Hepatocyte (in vitro differentiated cells): ENCODE measurements at places on chromosomes 11 and 22. TPM values are rescaled to one million over a fixed set of nuclear protein-coding genes. Genes with fewer than 3 reads are reported as not detected.
A peak's percentile ranks its signal among the peaks of the same experiment; 100 is the strongest.

- DNase-seq, result no peak
Measured at GRCh38 chr11:130778026-130778425, 138.3 kb downstream of the SNX19 start.

- DNase-seq, result no peak
Measured at GRCh38 chr22:30265823-30266444, 717 bp downstream of the OSM start.

- no peak for DNase-seq
Measured at GRCh38 chr11:14372011-14372410, 13.0 kb upstream of the RRAS2 start.

DNA sequence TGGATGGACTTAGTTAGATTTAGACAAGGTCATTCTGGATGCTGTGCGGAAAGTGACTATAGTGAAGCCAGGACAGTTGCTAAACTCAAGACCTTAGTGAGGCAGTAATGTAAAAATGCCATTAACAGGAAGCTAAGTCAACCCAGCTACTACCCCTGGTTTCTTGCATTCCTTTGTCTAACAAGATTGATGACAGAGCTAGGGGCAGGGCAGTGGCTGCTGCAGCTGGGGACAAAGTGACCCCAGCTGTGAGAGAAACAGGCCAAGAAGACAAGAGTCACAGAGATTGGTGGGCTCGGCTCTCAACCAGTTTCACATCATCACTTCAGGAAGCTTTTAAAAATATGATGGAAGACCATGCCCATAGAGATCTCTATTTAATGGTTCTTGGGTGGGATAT lies 110.4 kb upstream of the POU2AF2 start:
- DNase-seq, result no peak

DNA sequence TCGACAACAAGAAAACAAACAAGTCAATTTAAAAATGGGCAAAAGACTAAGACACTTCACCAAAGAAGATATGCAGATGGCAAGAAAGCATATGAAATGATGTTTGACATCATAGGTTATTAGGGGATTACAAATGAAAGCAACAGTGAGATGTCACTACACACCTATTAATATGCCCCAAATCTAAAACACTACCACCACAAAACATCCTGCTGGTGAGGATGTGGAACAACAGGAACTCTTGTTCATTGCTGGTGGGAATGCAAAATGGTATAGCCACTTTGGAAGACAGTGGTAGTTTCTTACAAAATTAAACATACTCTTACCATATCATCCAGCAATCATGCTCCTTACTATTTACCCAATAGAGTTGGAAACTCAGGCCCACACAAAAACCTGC lies 29.0 kb downstream of the PRRG4 start:
- DNase-seq, result no peak

DNA sequence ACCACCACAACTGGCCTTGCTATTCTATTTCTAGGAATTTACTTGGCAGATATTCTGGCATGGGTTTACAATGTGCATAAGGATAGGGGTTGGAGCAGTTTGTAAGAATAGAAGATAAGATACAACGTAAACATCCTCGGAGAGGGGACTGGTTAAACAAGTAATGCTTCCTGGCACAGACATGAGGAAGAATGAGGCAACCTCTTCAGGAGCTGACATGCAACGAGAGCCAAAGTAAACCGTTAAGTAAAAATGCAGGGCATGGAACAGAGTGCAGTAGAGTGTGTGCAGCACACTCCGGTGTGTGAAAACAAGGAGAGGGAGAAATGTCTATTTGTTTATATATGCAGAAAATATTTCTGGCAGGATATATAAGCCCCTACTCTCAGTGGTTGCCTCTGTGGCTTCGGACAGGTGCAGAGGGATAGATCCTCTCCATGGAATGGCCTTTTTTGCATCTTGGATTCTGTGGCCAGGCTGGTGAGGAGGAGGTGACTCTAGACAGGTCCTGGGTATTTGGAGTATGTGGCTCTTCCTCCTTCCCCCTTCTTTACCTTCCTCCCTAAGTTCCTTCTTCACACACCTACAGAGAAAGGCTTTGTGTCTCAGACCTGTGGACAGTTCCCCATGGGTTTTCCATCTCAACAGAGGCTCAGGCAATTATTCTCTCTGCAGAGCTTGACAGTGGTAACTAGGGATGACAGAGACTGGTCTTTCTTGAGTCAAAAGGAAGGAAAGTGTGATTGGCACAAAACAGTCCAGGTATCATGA lies 2.5 kb downstream of the RAB36 start:
- DNase-seq, result peak; percentile 61

DGCR6 gene
- 6.8 and 8.9 TPM in 2 replicates for polyA plus RNA-seq

DNA sequence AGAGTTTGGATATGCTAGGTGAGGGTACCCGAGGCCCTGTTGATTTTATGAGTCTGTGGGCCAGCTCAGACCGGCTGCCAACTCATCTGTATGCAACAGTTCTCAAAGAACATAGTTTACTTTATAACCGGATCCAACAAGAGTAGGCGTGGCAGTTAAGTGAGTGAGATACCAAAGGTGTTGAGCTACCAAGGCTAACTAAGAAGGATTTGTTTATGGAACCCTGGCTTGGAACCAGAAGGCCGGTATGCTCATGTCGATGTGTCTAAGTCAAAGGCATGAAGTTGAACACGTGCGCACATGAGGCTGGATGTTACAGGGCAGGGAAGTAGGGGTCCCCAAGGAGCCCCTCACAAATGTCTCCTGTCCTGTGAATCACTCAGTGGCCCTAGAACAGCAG lies at the start of gene KCNJ1:
KCNJ1 (minus strand) TSS at position 20 of the 400 bp plus-strand sequence. CDS start 27,053 bp downstream, outside the sequence.
- no peak for DNase-seq

GRCh38 chr22:36215981-36216380 lies 14.4 kb upstream of the APOL4 start:
- DNase-seq, result no peak

- DNase-seq, result no peak
Measured at GRCh38 chr11:132373405-132374143, 1003.2 kb downstream of the NTM start.

GRCh38 chr11:14552089-14552488 lies 31.9 kb upstream of the PSMA1 start:
- DNase-seq, result no peak

DNA sequence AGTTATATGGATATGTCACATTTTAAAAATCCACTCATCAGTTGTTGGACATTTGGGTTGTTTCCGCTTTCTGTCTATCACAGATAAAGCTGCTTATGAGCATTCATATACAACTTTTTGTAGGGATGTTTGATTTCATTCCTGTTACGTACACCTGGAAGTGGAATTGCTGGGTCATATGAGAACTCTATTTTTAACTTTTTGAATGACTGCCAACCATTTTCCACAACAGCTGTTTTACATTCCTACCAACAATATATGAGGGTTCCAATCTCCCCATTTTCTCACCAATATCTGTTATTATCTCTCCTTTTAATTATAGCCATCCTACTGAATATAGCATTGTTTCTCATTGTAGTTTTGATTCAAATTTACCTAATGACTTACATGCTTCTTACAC lies 172.0 kb downstream of the UVRAG start:
- DNase-seq, result no peak

DNA sequence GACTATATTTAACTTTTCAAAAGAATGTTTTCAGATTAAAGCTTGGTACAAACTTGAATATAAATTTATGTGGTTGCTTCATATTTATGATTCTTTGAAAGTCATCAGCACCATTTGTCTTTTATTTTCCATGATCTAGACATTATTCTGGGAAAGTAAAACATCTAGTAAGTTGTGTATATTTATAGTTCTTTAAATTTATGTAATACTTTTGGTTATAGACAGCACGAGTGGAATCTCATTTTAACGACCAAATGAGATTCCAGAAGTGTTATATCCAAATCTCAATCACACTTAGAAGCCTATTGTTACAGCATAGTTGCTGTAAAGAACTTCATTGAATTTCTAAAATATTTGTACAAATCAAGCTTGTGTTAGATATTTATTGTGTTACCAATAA lies 212.3 kb downstream of the DDX10 start:
- no peak for DNase-seq

TRIM77 gene
- polyA plus RNA-seq, result not detected in 2 replicates

DNA sequence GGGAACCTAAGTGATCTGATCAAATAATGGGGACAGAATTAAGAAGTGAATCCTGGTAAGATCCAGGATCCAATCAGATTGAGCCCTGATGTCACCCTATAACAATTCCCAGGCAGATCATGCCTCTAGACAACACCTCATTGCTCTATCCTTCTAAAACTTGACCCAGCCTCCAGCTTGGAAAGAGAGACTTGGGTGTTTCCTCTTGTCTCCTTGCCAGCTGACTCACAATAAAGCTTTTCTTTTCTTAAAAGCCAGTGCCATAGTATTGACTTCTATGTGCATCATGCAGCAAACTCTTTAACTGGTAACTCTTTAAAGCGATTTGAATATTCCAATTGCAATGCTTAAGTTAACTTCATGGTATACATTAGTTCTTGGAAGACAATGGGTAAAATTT lies 109.6 kb upstream of the CHORDC1 start:
- no peak for DNase-seq

DNA sequence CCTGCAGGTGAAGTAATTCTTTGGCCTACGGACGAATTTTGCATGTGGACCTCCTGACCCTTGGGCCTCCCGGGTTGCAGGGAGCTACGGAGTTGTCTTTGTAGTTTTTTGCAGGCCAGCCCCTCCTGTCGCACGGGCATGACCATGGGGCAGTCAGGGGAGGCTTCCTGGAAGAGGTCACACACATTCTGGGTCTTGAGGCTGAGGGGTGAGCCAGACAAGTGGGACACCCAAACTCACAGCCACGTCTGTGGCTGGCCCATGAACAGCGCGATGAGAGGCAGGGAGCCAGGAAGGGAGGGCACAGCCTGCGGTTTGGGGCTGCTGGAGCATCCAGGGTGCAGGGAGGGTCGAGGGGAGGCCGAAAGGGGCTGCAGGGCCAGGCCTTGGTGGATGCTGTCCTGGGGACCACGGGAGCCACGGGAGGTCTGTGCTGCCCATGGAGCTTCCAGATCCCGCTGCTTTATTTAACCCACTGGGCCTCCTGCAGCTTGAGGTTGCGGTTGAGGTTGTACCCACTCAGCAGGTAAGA lies 78.9 kb downstream of the FBLN1 start:
- DNase-seq, result no peak

CTSF gene
- polyA plus RNA-seq, result 1.1 and 1.5 TPM in 2 replicates
